Fibroblast of skin of right biceps (primary cell): ENCODE measurements at places on chromosomes 1 and 21.

- DNase-seq: peak; percentile 64
Observed at GRCh38 chr1:94025383-94026340, 95.3 kb downstream of the ABCA4 start.

DNA sequence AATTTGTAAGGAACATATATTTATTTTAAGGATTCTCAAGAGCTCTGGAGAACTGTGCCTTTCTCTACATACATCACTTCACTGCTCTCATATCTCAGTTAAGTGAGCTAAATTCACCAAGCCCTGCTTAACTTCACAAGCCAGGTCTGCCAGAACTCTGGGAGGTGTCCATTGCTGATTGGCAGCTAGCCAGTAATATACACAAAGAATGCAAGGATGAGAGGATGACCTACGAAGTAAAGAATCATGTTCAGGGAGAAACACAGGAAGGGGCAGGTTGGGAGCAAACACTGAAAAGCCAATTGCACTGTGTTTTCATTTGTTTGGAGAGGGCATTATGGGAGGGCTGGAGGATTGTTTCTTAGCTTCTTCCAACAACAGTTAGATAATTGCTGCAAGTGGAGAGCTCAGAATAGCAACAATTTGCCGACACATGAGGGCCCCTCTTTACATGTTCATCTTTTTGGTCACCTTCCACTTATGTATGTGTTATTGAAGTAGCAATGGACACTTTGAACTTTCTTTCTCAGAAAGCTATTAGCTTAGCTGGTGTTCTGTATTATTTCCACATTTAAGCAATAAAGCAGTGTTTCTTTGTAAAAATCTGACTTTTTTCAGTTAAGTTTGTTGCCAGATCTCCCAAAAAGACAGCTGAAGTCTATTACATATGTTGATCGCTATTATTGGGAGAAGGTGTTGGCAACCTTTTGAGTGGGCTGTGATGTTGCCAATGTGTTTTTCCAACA is 254.8 kb downstream of the LTN1 start:
- peak; percentile 82 for DNase-seq

DNA sequence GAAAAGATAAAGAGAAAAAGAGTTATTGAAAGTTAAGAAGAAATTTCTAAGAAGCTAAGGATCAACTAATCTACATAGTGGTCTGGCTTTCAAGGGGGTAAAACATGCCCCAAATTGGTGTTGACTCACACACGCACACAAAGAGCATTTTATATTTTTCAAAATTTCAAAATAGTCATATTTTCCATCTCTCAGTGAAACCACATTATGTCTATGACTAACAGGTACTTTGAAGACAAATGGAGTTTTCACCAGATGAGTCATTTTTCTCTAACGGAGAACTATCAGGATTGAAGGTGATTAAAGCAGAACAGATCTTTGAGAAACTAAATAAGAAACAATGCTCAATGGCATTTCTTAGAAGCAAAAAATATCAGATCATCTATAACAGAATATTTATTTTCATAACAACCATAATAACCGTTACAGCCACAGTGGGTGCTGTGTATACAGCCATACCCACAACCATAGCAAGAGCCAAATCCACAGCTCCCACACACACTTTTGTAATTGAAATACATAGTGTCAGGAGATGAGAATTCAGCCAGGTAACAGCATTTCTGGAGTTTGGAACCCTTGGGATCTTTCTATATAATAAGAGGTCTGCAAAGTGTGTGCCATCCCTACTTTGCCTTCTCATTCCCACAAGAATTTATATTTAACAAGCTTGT is at the start of gene KRTAP21-3:
Gene KRTAP21-3 (minus strand): TSS at position 539 of the 671 bp plus-strand sequence. CDS start 18 bp downstream, at position 521.
- DNase-seq: peak; percentile 90

GRCh38 chr1:22117238-22117637 is 25.7 kb downstream of the WNT4 start:
- no peak for DNase-seq

DNA sequence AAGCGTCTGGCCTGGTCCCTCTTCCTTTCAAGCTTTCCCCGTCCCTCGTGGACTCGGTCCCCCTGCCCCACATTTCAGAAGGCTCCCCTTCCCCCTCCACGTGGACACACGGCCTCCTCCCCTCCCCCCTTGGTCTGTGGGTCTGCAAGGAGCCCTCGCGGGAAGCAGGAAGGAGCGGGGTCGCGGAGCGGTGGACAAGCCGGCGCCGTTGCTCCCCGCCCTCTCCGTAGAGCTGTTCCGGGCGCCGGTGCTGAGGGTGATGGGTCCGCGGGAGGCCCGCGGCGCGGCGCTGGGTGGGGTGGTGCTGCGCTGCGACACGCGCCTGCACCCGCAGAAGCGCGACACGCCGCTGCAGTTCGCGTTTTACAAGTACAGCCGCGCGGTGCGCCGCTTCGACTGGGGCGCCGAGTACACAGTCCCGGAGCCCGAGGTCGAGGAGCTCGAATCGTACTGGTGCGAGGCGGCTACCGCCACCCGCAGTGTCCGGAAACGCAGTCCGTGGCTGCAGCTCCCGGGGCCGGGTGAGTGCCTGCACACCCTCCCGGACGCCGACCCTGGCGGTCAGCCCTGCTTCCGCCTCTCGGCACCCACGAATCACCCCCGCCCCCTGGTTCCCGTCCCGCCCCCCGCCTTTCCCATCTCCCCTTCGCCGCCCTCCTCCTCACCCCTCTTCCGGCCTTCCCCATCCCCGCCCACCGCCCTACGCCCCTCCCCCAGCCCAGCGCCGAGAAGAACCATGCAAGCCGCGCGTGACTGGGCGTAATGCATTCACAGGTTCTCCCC is 5.3 kb downstream of the FCRLB start:
- peak; percentile 88 for DNase-seq

GRCh38 chr1:244862354-244862698 is 2.0 kb downstream of the HNRNPU start:
- no peak for DNase-seq

GRCh38 chr21:42575111-42575510 is 61.5 kb downstream of the SLC37A1 start:
- no peak for DNase-seq

- no peak for DNase-seq
Observed at GRCh38 chr1:223203034-223203408, 60.0 kb upstream of the TLR5 start.

GRCh38 chr1:113895961-113896360 is 8.6 kb upstream of the BCL2L15 start:
- DNase-seq: peak; percentile 47

- DNase-seq: no peak
Observed at GRCh38 chr1:68046423-68046822, 4.0 kb downstream of the DIRAS3 start.

DNA sequence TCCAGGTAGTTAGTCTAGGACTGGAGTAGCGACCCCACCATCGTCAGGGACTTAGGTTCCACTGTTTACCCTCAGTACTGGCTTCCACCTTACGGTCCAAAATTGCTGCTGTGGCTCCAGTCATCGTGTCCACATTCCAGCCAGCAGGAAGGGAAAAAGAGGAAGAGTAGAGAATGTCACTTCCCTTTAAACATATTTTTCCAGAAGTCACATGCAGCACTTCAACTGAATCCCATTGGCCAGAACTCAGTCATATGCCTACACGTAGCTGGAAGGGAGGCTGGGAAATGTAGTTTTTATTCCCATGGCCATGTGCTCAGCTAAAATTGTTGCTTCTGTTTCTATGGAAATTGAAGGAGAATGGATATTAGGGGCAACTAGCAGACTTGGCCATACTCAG is 84.1 kb upstream of the SELENON start:
- no peak for DNase-seq

- DNase-seq: no peak
Observed at GRCh38 chr1:36328088-36328480, 4.6 kb upstream of the EVA1B start.

DNA sequence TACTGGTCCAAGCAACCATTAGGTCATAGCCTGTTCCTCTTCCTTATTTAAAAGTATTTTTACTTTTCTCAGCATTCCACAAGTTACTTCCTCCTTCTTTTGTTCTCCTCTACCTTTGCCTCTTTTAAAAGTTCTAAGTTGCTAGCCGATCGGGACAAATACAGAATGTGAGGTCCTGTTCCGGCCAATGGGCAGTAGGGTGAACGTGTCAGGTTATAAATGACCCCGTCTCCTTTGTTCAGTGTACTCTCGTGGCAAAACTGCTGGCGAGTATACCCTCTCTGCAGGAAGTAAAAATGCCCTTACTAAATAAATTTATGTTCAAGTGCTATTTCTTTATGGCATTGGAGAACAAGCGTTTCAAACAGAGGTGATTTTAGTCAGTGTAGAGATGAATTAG is 2.5 kb downstream of the ADCY10 start:
- no peak for DNase-seq

- DNase-seq: peak; percentile 47
Observed at GRCh38 chr1:172381946-172382345, 38.5 kb upstream of the C1orf105 start.

GRCh38 chr1:56382929-56383328 is 196.4 kb downstream of the PLPP3 start:
- no peak for DNase-seq

DNA sequence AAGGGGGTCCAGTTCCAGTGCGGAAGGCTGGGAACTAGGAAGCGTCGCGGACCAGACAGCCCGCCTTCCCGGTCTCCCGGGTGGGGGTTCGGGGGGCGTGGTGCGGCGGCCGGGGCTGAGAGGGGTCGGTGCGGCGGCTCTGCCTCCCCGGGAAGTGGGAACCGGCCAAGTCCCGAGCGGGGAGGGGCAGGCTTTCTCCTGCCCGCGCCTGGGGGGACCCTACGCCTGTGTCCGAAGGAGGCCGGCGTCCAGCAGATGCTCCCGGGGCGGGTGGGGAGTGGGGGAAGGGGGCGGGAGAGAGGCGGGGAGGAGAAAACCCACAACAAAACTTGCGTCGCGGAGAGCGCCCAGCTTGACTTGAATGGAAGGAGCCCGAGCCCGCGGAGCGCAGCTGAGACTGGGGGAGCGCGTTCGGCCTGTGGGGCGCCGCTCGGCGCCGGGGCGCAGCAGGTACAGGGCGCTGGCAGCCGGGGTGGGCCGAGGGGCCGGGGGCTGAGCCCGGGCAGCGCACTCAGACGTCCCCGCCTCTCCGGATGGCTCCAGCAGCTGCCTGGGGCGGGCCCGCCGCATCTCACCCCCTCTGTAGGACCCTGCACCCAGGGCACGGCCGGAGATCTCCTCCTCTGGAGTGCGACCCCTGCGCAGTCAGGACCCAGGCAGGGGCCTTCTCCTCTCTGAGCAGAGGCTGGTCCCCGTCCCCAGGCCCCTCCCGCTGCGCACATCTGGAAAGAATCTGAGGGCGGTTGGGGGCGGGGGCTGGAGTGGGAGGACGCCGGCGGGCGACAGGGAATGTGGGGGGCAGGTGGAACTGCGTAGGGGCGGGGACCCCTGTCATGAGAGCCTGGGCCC is at the start of gene PODN:
Gene PODN (plus strand): TSS at position 355 of the 849 bp plus-strand sequence. CDS start 7,643 bp downstream, outside the sequence.
- peak; percentile 29 for DNase-seq

GRCh38 chr21:35611708-35612132 is 448.6 kb downstream of the SETD4 start:
- DNase-seq: peak; percentile 86

DNA sequence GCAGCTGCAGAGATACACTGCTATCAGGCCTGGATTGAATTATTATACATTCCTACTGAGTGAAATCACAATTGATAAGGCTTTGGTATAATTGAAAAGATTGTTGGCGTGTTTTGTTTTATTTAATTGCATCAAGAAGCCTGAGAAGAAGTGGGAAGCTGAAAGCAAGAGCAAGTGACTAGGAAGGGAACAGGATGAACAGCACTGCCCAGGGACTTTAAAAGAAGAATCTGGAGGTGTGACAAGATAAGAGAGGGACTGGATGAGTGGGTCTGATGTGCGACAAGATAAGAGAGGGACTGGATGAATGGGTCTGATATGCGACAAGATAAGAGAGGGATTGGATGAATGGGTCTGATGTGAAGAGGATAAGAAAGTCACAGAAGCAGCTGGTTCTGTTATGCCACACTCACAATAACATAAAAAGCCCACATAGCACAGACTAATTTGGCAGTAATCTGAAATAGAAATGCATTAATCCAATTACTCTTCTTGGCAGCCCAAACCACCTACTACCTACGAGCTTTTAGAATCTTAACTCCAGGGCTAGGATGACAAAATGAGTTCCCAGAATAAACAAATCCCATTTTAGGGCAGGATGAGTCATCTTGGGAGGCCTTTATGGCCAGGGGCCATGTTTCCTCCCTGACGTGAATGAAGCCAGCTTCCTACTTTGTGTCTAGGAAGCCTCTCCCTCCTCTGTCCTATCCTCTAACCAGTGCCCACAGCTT is 129.7 kb downstream of the DUSP10 start:
- DNase-seq: peak; percentile 89

GRCh38 chr1:204213668-204214662 is at the start of gene GOLT1A:
Gene GOLT1A, minus strand, starts transcription at chr1:204213988. Its CDS starts 82 bp downstream, at chr1:204213906.
- peak; percentile 79 for DNase-seq

DNA sequence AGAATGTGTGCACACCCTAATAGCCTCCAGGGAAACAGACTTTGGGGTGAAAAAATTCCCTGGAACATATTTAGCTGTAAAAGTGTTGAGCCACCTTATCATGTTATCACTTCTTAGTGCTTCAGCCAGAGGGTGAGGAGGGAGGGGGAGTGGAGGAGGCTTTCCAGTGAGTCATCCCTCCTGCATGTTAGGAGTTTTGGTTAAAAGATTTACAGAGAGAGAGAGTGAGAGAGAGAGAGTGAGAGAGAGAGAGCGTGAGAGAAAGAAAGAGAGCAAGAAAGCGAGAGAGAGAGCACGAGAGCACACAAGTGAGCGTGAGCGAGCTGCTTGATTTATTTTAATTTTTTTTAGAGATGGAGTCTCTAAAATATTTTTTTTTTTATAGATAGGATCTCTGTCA is 13.5 kb upstream of the CACNA1E start:
- peak; percentile 70 for DNase-seq

- peak; percentile 81 for DNase-seq
Observed at GRCh38 chr1:22114083-22115012, 28.5 kb downstream of the WNT4 start.

- DNase-seq: no peak
Observed at GRCh38 chr1:16293538-16293937, 56.6 kb upstream of the CPLANE2 start.

- no peak for DNase-seq
Observed at GRCh38 chr1:40898431-40898901, 36.3 kb upstream of the CITED4 start.

GRCh38 chr1:188355082-188355481 is 1526.3 kb downstream of the PLA2G4A start:
- DNase-seq: no peak

- DNase-seq: no peak
Observed at GRCh38 chr1:82462366-82462765, 661.6 kb downstream of the ADGRL2 start.

- no peak for DNase-seq
Observed at GRCh38 chr1:34488080-34488708, 266.7 kb upstream of the GJB5 start.

- DNase-seq: peak; percentile 33
Observed at GRCh38 chr1:84855168-84855567, 37.8 kb downstream of the LPAR3 start.

GRCh38 chr1:43368646-43369020 is 822 bp upstream of the ELOVL1 start:
- DNase-seq: peak; percentile 43

DNA sequence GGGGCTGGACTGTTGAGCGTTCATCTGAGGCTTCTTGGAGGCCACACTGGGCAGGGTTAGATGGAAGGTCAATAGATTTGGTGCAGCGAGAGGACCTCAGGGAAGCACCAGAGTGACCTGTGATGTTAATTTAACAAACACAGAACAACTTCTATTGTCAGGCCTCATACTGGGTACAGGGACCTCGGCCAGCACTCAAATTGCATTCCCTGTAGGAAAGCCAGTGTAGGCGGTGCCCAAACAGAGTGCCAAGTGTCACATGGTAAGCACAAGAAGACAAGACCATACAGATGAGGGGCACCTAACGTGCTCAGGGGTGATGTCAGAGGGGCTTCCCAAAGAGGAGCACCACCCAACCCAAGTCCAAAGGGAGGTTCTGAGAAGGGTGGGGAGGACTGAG is 1.3 kb downstream of the TMEM269 start:
- DNase-seq: no peak

GRCh38 chr21:15543473-15543872 is 186.3 kb upstream of the USP25 start:
- DNase-seq: no peak
